ENCODE measurements at places on chromosomes 6 and 20. TPM values are rescaled to one million over a fixed set of nuclear protein-coding genes. Genes with fewer than 3 reads are reported as not detected.
A peak's percentile ranks its signal among the peaks of the same experiment; 100 is the strongest.

DNA sequence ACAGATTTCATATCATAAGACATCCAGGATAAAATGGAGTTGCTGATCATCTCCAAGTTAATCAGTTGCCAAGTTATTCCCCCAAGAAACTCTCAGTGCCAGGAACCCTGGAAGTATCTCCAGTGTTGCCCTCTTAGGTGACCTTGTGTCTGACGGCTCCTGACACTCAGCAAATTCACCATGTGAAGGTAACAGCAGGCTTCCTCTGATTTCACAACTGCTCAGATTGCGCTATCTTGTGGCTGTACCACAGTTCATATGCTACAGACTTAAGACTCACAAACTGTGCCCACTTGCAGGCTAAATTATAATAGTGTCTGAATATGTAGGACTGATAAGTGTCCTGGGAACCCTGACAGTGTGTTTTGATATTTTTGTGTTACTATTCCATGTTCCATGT lies 186.6 kb upstream of the OPRM1 start:
- DNase-seq: no peak

CST4 gene
- total RNA-seq: not detected

DNA sequence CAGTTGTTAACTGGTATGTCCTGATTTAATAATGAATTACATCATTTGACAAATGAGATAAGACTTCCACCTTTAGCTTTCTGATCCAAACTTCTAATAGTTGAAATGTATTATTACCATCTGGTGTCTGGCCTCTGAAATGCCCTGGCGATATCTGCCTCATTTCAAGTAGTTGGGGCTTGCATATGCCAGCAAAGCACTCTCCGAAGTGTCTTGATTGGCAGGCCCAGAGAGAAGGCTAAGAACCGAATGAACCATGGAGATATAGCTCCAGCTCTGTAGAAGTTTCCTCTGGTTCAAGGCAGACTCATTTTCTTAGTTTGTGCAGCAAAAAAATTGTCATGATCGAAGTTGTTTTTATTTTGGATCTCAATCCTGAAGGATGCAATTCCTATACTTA lies 13.4 kb upstream of the HIVEP2 start:
- DNase-seq: no peak

DNA sequence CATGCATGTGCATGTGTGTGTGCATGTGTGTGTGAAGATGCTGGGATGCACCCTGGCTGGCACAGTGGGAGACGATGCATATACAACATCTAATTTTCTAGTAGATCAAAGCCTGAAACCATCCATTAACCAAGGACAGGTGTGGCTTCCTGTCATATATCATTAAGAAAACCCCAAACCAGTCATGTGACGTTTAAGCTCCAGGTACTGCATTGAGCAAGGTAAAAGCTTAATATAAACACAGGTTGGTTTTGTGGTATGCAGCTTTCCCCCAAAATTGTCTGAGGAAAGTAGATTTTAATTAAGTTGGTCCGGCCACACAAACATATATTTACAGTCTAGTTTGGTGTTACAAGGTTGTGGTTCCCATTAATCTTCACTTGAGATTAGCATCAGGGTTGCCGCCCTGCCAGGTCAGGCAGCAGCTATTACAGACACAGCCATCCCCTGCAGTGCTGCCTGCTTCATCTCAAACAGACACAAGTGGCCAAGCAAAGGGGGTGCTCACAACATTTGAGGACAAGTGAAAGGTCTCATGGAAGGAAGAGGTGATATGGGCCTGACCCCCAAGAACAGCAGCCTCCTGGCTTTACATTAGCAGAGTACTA lies 48.6 kb upstream of the NAA20 start:
- no peak for DNase-seq

- DNase-seq: no peak
These were observed 126.3 kb downstream of the TOX2 start for GRCh38 chr20:44041001-44041400.

DNA sequence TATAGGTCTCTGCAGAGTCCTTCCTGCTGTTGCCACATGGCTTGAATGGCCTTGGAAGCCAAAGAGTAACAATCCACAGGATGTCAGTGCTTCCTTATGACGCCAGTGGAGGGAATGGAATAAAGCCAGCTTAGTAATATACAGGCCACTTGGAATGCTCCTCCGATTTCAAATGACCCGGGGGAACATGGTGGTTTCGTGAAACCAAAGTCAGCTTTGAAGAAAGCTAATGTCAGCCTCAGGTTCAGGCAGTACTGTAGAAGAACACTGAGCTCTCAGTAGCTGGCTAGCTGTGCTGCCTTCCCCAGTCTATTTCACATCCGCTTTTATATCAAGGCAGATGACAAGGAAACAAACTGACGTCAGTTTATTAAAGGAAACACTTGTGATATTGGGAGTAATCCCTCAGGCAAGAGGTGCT lies 189.1 kb downstream of the DTNBP1 start:
- peak; percentile 79 for DNase-seq
